Activated T-helper 1 cell treated with anti-CD3 and anti-CD28 coated beads, Interleukin-12 subunit alpha, Interleukin-12 subunit beta, Interleukin-2, Interleukin-4 antibody, amounts not matched to agents 30 ng/mL and 10 ng/mL and 1 ng/mL, durations not matched to agents 14 hours and 24 hours and 36 hours (primary cell): ENCODE measurements at places on chromosomes 1 and 21. TPM values are rescaled to one million over a fixed set of nuclear protein-coding genes. Genes with fewer than 3 reads are reported as not detected.

- H3K4me3 ChIP-seq, result no peak overlapping the region
- no peak overlapping the region for H3K27ac ChIP-seq
- no peaks in the 10 kb centered on the region for H3K4me1 ChIP-seq
- H3K36me3 ChIP-seq, result no peaks in the 10 kb centered on the region
- no peak for DNase-seq
Measured at GRCh38 chr1:216193839-216194443, 229.3 kb downstream of the USH2A start.

DNA sequence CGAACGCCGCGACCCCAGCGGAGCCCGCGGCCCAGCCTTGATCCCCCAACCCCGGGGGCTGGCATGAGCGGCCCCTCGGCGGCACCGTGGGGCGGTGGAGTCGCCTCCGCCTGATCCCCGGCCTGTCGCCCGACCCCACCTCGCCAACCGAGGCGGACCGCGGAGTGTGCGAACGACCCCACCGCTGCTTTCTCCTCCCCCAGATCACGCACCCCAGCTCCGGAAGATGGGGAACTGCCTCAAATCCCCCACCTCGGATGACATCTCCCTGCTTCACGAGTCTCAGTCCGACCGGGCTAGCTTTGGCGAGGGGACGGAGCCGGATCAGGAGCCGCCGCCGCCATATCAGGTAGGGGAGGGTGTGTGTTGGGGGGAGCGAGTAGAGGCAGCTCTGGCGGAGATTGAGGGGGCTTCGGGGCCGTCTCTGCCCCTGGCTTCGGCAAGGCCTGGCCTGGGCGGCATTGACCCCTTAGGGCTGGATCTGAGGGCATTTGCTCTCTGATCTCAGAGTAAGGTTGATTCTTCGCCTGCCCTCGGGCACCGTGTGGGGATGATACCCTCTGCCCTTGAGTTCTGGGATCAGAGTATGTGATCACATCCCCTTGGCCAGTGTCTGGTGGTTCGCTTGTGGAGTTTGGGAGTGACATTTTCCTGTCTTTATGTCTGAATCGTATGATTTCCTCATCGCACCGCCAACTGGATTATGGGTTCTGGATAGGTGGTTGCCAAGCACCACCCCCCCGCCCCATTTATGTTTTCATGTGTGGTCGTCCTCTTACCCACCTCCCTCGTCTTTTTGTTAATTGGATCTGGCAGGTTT, 668 bp downstream of the RNF11 start:
- no peak overlapping the region for H3K27ac ChIP-seq
- H3K4me3 ChIP-seq, result no peak overlapping the region
- peaks cover 4% of the 10 kb centered on the region for H3K36me3 ChIP-seq
- peaks cover 20% of the 10 kb centered on the region for H3K4me1 ChIP-seq
- peaks cover 2% of the 10 kb centered on the region for H3K27me3 ChIP-seq
- DNase-seq, result peak; percentile 32

- DNase-seq, result no peak
- no peak overlapping the region for H3K27ac ChIP-seq
- peaks cover 24% of the 10 kb centered on the region for H3K27me3 ChIP-seq
- no peak overlapping the region for H3K4me3 ChIP-seq
- H3K36me3 ChIP-seq, result no peaks in the 10 kb centered on the region
Measured at GRCh38 chr1:103106426-103107341, 1.6 kb downstream of the COL11A1 start.

DNA sequence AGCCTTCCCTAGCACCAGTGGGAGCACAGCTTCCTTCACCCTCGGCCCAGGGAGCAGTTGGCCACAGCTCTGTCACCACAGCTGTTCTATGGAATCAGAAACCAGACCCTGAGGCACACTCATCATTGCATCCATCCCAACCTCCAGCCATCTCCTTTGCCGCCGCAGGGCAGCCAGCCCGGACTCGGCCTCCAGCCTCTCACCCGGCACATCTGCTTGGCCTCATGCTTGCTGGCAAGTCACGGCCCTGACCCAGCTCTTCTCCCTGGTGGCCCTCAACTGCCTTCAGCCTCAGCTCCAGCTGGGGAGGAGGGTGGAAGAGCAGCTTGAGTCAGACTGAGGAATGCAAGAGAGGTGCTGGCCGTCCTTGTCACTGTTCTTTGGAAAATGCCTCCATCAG, 59.8 kb downstream of the TOR1AIP2 start:
- peaks cover 14% of the 10 kb centered on the region for H3K27me3 ChIP-seq
- H3K27ac ChIP-seq, result no peak overlapping the region
- H3K36me3 ChIP-seq, result no peaks in the 10 kb centered on the region
- no peak for DNase-seq

DNA sequence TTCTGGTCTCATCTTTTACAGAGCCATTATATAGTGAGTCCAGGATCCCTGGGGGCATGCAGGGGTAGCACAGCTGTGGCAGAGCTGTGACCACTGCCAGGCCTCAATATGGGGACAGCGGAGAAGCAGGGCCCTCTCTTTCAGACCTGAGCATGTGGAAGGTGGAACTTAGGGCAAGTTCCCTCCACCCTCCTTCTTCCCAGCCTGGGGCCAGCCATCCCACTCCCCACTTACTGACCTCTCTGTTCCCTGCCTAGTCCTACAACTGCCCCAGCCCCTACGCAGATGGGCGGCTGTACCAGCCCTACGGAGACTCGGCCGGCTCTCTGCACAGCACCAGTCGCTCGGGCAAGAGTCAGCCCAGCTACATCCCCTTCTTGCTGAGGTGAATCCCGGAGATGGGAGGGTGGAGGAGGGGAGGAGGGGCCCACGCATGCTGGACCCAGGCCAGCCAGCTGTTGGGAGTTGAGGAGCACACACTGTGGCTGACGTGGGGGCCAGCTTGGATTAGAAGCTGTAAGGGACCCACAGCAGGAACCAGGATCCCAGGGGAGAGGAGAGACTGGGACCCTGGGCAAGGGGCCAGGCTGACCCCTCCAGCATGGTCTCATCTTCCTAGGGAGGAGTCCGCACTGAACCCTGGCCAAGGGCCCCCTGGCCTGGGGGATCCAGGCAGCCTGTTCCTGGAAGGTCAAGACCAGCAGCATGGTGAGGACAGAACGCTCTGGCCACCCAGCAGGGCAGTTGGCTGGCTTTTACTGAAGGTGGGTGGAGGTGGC, 10.7 kb downstream of the PSRC1 start:
- no peaks in the 10 kb centered on the region for H3K36me3 ChIP-seq
- H3K4me1 ChIP-seq, result no peaks in the 10 kb centered on the region
- H3K27ac ChIP-seq, result no peak overlapping the region
- H3K27me3 ChIP-seq, result no peaks in the 10 kb centered on the region
- DNase-seq, result no peak
- no peak overlapping the region for H3K4me3 ChIP-seq

DNA sequence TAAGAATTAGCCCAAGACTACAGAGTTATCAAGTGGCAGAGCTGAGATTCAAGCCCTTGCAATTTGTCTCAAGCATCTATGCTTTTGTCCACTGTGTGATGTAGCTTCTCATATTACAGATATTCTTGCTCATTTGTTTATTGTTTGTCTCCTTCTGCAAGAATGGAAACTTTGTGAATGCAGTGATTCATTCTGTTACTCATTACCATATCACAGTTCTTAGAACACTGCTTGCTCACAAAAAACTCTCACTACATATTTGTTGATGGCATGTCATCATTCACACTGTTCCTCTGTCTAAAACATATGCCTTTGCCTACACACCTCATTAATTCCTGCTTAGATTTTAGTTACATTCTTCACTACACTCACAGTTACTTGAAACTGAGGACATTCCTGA, 1198.9 kb downstream of the PLA2G4A start:
- H3K4me1 ChIP-seq, result no peaks in the 10 kb centered on the region
- no peaks in the 10 kb centered on the region for H3K27me3 ChIP-seq
- H3K27ac ChIP-seq, result no peak overlapping the region
- DNase-seq, result no peak

SLC2A5 gene
- 0.05 TPM in 1 of 2 replicates, not detected in the other for total RNA-seq
